Common myeloid progenitor, CD34-positive (primary cell): ENCODE measurements at places on chromosomes 1 and 21.

DNA sequence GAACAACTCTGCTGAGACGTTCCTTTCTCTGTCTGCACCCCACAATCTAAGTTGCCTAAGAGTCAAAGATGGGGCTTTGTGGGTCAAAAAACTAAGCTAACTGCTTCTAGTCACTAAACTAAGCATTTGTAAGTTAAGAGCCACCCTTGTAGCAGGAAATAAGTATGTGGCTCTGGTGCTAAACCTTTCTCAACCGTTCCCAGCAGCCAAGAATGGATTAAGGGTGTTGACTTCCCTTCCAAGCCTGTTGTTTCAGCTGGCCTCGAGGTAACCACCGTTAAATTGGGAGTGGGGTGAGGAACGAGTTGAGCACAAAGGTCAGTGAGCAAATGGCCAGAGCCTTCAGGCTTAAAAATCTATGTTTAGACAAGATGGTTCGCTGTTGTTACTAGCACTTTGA, 169.1 kb downstream of the TRIM33 start:
- DNase-seq, result peak; percentile 47

DNA sequence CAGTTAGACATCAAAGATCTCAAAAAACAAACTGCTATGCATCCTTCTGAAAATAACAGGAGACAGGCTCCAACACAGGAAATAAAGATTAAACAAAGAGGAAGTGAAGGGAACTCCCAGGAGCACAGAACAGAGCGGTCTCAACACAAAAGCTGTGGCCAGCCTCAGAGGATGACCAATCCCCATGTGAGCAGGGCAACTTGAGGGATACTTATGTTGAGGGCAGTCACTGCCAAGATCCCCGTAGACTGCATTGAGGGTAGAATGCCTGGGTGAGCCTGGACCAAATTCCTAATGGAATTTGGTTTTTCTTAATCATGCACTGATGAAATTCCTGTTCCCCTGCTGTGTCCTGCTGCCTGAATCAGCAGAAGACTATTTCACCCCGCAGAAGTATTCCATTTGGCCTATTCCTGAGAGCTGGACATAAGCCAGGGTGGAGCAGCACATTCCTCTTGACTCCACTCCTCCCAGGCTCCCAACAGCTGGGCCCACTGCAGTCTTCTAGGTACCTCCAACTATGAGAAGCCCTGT, 49.0 kb downstream of the JAK1 start:
- DNase-seq, result no peak

GRCh38 chr1:229114850-229115365, 156.0 kb upstream of the RAB4A start:
- DNase-seq, result no peak

DNA sequence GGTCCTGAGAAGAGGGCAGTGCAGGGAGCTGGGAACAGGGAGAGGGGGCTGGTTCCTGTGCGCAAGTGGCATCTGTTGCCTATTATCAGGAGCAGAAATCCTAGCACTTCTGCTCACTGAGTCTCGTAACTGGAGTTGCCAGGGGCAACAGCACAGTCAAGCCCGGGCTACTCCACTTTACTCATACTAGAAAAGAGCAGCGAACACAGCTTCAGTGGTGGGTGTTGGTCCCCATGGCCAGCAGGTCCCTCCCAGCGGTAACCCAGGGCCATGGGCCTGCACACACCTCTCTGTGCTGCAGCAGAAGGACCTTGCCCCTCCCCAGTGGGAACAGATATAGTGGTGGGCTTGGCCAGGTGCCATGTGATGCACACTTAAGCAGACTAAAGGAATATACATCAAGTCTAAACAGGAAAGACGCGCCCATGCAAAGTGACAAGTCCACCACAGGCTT, 8.5 kb downstream of the PYCR2 start:
- DNase-seq, result no peak

GRCh38 chr21:37119421-37120218, 46.6 kb downstream of the TTC3 start:
- DNase-seq, result no peak

- DNase-seq, result peak; percentile 100
Observed at GRCh38 chr1:24642481-24643362, at the start of gene SRRM1. TSS of gene SRRM1 (plus strand) at chr1:24643302. CDS start at chr1:24643327, 25 bp downstream.

DNA sequence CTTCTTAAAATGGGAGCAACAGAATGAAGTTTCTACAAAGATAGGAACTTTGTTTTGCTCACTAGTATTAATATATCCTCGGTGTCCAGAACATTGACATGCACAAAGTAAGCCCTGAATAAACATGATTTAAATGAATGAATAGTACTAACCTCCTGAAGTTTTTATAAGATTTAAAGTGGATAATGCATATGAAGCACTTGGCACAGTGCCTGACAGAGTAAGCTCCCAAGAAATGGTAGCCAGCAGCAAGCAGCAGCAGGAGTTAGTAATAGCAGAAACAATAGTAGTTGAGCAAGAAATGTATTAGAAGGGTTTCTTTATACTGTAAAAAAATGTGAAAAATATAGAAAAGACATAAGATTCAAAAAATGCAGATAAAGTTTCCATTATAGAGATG, 258.1 kb upstream of the C1orf87 start:
- DNase-seq, result no peak

DNA sequence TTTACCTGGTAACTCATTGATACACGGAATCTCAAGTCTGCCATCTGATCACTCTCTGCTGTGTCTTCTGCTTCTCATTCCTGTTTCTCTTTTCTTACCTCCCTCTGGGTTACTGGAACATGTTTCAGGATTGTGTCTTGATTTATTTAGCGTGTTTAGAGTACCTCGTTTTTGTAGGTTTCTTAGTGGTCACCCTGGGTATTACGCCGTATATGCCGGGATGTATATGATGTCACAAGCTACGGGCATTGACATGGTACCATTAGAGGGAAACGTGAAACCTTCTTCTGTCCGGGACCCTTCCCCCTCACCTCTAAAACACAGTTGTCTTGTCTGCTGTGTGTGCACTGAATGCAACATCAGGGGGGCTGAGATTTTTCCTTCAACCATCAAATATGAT, 2.8 kb downstream of the ACTRT2 start:
- peak; percentile 12 for DNase-seq

DNA sequence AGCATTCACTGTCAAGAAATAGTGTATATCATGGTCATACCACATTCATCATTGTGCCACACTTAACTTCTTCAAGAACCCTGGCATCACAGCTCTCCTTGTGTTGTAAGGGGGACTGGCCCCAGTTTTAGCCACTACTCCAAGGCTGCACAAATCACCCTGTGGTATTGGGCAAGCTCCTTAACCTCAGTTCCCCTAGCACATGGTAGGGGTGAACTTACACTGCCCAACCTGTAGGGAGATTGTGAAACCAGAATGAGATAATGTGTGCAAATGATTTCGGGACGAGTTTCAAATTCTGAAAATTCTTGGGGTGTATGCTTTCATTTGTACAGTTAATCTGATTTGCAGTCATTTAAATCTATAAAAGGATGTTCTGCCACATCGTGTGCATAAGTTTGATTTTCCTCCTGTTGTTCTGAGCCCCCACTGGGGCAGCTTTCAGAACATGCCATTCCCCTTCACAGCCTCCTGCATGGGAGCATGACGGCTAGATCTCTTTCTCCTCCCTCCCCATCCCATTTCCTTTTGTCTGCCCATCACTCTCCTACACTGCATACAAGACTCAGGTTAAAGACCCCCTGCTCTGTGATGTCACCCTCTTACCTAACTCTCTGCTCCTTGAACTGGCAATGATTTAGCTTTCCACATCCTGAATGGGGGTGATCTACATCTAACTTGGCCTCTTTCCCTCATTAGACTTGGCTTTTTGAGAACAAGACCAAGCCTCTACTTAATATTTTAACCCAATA, 290.3 kb downstream of the CHRM3 start:
- no peak for DNase-seq

GRCh38 chr1:12052997-12053686, 10.0 kb upstream of the TNFRSF8 start:
- DNase-seq, result no peak

DNA sequence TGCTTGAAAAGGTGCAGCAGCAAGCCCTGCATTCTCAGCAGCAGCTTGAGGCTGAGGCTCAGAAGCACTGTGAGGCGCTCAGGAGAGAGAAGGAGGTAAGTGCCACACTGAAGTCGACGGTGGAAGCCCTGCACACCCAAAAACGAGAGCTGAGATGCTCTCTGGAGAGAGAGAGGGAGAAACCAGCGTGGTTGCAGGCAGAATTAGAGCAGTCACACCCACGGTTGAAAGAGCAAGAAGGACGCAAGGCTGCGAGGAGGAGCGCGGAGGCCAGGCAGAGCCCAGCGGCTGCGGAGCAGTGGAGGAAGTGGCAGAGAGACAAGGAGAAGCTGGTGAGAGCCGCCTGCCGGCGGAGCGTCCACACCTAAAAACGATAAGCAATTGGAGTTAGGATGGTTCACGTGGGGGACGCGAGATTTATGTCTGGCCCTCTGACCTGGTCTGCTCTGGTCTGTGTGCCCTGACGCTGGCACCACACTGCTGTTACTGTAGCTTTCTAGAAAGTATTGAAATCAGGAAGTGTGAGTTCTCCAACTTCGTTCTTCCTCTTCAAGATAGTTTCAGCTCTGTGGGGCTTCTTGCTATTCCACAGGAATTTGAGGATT, 26.7 kb upstream of the DIP2A start:
- DNase-seq, result no peak

DNA sequence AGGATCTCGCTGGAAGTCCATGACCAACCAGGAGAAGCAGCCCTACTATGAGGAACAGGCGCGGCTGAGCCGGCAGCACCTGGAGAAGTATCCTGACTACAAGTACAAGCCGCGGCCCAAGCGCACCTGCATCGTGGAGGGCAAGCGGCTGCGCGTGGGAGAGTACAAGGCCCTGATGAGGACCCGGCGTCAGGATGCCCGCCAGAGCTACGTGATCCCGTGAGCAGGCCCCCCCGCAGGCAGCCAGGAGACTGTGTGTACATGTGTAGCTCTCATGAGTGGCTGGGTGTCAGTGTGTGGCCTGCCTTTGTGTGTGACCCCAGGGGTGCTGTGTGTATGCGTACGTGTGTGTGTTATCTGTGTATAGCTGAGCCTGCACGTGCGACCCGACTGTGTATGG, 27.2 kb downstream of the ETNK2 start:
- no peak for DNase-seq

DNA sequence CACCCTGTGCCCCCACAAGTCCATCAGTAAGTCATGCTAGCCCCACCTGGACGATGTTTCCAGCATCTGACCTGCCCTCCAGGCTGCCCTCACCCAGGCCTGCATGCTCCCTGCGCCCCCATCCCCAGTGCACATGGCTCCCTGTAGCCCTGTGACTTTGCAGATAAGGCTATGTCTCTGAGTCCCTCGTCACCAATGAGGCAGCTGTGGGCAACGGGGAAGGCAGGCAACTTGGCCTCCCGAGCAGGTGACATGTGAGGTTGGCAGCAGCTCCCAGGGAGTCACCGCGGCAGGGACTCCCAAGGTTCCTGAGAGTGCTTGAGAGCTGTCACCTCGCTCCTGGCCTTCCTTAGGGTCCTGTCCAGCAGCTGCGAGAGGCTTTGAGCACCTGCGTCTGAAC, 32.4 kb upstream of the AGPAT3 start:
- no peak for DNase-seq

DNA sequence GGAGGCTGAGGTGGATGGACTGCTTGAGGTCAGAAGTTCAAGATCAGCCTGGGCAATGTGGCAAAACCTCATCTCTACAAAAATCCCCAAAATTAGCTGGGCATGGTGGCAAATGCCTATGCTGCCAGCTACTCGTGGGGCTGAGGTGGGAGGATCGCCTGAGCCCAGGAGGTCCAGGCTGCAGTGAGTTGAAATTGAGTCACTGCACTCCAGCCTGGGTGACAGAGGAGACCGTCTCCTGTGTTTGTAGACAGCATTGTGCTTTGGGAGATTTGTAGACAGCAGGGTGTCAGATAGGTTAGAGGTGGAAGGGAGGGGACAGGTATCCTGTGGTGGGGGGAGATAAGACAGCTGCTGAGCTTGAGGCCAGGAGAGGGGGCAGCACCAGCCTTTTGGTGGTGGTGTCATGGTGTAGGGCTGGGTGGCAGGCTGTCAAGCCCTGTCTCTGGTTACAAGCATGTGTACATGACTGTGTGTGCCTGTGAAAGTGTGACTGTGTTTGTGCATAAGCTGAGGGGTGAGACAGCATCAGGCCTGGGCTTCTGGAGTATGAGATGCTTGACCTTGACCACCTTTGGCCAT, 15.2 kb downstream of the PPFIA4 start:
- DNase-seq, result no peak

- DNase-seq, result no peak
Observed at GRCh38 chr1:66399888-66400529, 133.9 kb upstream of the SGIP1 start.

DNA sequence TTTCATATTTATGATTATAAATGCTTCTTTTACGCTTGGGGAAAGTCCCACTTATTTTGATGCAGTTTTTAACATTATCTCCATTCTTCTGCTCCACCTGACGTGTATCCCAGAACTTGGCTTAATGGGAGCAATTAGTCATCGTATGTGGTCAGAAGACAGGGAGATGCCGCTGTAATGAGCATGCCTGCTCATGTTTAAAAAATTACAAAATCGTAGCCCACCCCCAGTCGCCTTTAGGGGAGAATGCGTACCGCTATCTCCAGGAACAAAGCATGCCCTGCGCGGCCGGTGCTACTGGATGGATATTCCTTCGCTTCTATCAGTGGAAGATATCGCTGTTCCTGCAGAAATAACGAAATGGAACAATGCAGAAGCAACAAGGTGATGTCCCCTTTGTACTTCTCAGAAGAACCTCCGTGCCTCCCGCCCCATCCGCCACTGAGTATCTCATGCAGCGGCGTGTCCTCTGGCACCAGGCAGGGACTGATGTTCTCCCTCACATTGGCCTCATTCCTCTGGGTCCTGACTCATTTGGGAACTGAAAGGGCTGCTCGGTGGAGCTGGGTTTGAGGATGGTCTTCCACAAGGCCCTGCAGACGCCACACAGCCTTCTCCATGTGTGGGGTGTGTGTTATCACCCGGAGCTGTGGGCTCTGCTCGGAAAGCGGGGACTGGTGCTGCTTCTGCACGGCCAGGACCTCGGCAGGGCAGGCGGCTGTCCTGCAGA, 116.3 kb upstream of the COL6A1 start:
- DNase-seq, result no peak

DNA sequence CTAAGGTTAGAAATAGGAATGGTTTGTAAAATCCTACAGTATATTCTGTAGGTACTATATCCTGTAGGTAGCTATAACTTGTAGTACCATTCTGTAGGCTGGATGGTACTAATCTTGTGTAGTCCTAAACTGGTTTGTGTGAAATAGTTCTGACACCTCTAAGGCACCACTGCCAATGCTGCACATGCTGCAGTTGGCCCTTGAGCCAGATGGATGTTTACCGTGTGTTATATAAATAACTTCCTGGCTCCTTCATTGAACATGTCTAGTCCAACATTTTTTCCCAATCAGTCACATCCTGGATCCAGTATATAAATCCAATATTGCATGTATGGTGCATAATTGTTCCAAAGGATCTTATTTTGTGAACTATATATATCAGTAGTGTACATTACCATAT, 89.5 kb upstream of the GNG4 start:
- DNase-seq, result no peak

GRCh38 chr1:86151427-86151826, 5.1 kb downstream of the COL24A1 start:
- DNase-seq, result no peak

DNA sequence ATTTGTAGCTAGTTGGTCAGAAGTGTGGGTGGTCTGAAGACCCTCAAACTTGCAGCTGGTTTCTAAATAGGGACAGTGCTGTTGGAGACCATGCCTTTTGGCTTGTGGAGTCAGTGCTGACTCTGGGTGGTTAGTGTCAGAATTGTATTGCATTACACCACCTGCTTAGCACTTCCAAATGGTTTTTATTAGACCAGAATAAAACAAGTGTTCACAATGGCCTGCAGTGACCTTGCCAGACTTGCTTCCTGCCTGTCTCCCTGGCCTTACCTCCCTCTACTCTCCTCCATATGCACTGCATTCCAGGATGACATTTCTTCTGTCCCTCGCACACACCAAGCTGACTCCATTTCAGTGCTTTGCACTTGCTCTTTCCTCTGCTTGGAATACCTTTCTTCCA, 72.7 kb upstream of the CNIH3 start:
- no peak for DNase-seq
